ENCODE measurements at places on chromosomes 5 and 9.

- DNase-seq, result no peak
Observed at GRCh38 chr5:132254321-132254977, 3.0 kb upstream of the PDLIM4 start.

DNA sequence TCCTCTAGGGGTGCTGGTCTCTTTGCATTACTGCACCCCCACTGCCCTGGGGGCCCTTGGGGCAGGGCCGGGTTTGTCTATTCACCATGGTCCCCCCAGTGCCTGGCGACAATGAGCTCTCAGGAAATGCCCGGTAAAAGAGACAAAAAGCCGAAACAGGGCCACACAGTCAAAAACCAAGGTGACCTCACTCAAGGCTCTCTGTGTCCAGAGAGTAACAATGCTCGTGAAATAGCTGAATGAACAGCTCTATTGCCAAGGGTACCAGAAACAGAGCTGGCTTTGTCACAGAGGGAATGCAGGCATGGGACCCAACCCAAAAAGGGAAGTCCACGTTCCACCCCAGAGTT is 16.0 kb downstream of the SH3PXD2B start:
- no peak for DNase-seq

GRCh38 chr5:61659221-61659696 is 327.2 kb downstream of the ZSWIM6 start:
- DNase-seq, result no peak

DNA sequence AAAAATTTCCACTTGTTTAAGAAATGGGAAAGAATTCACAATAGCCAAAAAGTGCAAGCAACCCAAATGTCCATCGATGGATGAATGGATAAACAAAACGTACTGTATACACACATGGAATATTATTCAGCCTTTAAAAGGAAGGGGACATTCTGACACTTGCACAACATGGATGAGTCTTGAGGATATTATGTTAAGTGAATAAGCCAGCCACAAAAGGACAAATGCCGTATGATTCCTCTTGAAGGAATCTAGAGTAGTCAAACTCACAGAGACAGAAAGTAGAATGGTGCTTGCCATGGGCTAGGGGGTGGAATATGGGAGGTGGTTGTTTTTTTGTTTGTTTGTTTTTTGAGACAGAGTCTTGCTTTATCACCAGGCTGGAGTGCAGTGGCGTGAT is 3.8 kb upstream of the ATP6V0E1 start:
- DNase-seq, result no peak

DNA sequence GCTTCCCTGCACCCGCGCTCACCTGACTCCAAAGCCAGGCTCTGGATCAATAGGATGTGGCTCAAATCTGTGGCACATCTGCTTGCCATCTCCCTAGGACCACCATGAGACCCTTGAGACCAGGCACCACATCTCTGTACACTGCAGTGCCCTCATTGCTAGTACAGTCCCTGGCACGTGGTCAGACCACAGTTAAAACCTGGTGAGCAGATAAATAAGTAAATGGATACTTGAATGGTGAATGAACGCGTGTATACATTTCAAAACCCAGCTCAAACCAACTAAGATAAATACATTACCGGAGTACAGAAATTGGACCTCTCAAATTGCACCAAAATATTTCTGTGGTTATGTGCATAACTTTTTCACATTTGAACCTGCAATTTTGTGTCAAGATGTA is 221.2 kb upstream of the IRX4 start:
- DNase-seq, result no peak

GRCh38 chr9:2962471-2963172 is 118.7 kb upstream of the PUM3 start:
- DNase-seq, result no peak

- DNase-seq, result no peak
Observed at GRCh38 chr9:29826421-29826820, 2253.1 kb upstream of the C9orf72 start.

- no peak for DNase-seq
Observed at GRCh38 chr5:54357408-54358058, 47.2 kb upstream of the ARL15 start.

- DNase-seq, result no peak
Observed at GRCh38 chr5:60026161-60026560, 132.6 kb upstream of the PDE4D start.

DNA sequence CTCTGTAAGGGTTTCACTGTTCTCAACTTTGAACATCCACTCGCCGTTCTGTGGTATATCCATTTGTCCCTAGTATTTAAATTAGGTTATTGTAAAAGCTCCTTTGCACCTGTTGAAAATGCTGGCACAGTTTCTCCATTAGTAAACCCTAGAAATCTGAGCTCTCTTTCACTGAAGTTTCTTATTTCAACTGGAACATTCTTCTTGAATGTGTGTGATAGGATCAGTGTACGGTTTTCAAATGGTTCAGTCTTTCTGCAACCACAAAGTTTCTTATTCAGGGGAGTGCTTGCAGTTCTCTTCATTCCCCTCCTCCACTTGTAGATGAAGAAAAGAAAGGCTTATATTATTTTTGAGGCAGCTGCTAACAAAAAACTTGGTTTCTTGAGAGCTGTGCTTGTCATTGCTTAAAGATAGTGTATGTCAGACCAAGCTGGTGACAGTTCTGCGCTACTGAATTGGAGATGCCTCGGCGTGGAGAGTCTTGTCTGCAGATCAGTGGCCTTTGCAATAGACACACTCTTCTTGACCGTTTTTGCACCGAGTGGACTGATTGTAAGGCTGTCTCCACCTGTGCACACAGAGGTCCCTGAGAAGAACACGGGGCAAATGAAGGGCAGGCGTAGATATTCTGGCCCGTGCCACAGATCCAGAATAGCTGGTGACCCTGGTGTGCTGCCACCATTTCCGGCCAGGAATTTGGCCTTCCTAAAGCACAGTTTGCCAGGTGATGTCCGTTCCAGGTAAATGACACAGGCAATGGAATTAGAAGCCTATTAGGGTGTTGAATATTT is 102.2 kb downstream of the TRIO start:
- DNase-seq, result no peak

DNA sequence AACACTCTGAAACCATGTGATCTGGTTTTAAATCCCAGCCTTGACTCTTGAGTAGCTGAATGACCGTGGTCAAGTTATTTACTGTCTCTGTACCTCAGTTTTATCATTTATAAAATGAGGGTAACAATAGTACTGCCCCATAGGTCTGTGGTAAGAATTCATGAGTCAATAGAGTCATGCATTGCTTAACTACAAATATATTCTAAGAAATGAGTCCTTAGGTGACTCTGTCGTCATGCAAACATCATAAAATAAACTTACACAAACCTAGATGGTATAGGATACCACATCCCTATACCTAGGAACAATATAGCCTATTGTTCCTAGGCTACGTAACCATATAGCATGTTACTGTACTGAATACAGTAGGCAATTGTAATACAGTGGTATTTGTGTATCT is 20.3 kb upstream of the ABCA1 start:
- DNase-seq, result no peak

GRCh38 chr9:35993976-35994720 is 36.2 kb upstream of the OR2S2 start:
- no peak for DNase-seq

DNA sequence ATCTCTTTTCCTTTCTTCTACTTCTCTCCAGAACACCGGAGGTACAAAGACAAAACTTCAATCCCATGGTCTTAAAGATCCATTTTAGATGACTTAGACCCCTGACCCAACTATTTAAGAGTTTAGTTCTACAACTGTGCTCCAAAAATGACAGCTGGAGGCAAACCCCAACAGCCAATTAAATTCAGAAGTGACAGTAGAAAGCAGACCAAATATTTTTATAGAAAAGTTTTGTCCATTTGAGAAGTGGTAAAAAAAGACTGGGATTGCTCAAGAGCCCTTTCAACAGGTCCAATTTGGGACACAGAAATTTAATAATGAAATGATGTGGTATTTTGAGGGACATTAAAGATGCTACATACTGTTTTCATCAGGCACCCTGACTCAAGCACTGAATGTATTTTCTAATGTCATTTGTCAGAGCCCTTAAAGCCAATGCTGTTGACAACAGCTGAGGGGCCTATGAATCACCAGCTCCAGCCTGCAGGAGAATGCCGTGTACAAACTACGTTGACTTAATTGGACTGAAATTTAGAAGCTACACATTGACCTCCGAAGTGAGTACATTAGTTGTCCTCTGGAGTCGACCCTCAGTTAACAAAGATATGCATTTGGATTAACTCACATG is 147.5 kb upstream of the PIK3R1 start:
- DNase-seq, result no peak

- DNase-seq, result no peak
Observed at GRCh38 chr9:123928533-123929176, 1.3 kb downstream of the DENND1A start.

- DNase-seq, result no peak
Observed at GRCh38 chr5:127367946-127368465, 77.4 kb downstream of the MEGF10 start.

DNA sequence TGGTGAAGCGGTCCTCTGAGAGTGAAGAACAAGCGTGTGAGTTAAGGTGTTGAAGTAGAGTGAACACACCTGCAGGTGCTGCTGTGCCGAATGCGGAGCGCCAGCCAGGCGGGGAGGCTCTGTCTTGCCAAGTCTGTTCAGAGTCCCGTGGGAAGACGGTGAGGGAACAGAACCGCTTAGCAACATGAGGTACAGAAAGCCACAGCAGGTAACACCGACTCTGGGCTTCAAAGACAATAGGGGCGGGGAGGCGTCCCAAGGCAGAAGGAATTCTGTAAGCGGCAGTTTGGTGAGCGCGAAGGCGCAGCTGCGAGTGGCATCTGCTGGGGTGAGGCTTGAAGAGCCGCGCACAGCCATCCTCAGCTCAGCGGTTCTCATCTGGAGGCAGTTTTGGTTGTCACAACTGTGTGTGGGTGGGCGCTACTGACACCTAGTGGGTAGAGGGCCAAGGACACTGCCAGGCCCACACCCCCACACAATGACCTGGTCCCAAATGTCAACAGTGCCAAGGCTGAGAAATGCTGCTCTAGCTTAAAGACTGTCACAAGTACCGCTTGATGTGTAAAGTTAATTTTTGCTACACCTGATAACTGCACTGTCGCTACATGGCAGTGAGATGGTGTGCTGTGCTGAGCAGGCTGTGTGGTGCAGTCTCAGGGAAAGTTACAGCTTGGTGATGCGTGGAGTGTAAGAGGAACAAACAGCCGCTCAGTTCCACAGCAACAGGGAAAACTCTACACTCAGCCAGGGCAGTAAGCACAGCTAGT is 67.4 kb upstream of the TBC1D9B start:
- DNase-seq, result no peak

DNA sequence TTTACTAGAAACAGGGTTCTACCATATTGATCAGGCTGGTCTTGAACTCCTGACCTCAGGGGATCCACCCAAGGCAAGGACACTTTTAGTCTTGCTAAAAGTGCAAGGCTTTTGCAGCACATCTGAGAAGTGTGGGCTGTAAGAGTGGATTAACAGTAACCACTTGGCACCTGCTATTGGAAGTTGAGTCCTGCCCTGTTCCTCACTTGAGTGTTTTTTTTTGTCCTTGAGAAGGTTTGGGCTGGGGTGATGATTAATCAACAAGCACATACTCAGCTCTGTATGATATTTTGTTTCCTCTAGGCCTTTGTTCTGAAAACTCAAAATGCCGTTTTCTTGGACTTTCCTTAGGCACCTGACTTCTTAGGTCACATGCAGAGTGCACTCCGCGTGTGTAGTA is 37.4 kb downstream of the SNX30 start:
- DNase-seq, result no peak

- no peak for DNase-seq
Observed at GRCh38 chr9:77816641-77817341, 168.7 kb upstream of the GNA14 start.

GRCh38 chr5:124584991-124585715 is 161.3 kb downstream of the ZNF608 start:
- no peak for DNase-seq

GRCh38 chr9:127919253-127919815 is 2.5 kb upstream of the ST6GALNAC4 start:
- DNase-seq, result no peak

- no peak for DNase-seq
Observed at GRCh38 chr5:102796498-102796897, 41.4 kb downstream of the PAM start.

GRCh38 chr9:138007918-138008841 is 130.6 kb downstream of the CACNA1B start:
- DNase-seq, result no peak

- DNase-seq, result no peak
Observed at GRCh38 chr5:154437281-154437965, 8.4 kb upstream of the SAP30L start.

- no peak for DNase-seq
Observed at GRCh38 chr9:106039151-106039935, 345.0 kb downstream of the TMEM38B start.

DNA sequence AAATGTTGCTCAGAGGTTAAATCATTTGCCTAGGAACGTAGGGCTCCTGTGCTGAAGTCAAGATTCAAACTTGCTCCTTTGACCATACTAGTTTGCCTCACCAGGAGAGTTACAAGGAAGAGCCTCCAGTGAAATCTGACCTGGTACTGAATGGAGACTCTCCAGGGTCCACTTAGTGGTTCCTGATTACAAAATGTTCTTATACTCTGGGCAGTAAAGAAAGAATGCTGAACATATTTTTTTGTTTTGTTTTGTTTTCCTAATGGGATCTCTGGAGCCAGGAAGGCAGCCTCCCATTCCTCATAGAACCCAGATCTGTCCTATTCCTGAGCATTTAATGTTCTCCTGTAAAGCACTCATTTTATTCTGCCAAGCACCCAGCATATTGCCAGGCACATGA is 256.5 kb upstream of the CLINT1 start:
- DNase-seq, result no peak

- DNase-seq, result no peak
Observed at GRCh38 chr5:72392326-72392733, 72.2 kb downstream of the PTCD2 start.

GRCh38 chr5:94103514-94104245 is 362.3 kb upstream of the POU5F2 start:
- no peak for DNase-seq

- no peak for DNase-seq
Observed at GRCh38 chr5:160181965-160182622, 47.2 kb upstream of the FABP6 start.

DNA sequence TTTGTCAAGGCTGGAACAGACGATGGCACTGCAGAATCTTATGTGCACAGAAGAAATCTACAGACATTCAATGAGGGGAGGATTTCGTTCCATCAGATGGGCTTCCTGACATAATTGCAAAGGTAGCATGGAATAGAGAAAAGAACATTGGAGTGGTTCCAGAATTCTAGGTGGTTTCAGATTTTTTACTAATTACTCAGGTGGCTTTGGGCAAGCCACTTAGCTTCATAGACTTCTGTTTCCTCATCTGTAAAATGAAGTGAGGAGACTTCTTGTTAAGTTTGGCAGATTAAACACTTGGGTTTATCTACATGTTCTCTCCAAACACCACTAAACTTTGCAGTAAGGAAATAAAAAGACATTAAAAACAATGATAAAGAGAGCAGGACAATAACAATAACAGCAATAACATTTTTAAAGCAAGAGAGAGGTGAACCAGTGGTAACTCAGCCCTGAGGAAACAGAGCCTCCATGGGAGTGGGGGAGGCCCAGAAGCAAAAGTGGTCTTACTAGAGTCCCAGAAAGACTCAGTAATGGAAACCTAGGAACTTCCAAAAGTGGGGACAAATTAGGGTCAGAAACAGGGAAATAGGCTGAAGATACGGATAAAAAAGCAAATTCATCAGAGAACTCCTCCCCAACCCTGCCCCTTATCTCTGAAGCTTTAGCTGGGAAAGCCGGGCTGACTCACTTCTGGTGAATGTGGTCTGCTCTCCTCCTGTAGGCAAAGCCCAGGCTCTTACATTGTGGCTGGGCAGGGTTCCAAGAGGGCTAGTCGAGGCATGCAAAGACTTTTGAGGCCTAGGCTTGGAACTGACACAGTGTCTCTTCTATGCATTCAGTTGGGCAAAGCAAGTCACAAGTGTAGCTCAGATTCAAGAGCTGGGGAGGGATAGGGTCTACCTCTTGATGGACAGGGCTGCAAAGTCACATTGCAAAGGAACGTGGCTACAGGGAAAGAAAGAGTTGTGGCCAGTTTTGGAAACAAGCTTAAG is 11.8 kb upstream of the ACTBL2 start:
- DNase-seq, result no peak

All from activated naive CD4-positive, alpha-beta T cell (primary cell).